ENCODE measurements at places on chromosomes 2 and 18. TPM values are rescaled to one million over a fixed set of nuclear protein-coding genes. Genes with fewer than 3 reads are reported as not detected.

RFX8 gene
- 0.66 TPM for total RNA-seq

RNU2-63P gene
- not detected for total RNA-seq

ASPRV1 gene
- total RNA-seq, result 3.1 TPM

SERPINB2 gene
- total RNA-seq, result 0.69 TPM

ATP8B1 gene
- 14.4 TPM for total RNA-seq

NAT8 gene
- total RNA-seq, result not detected

GRB14 gene
- 11.9 TPM for total RNA-seq

CDH7 gene
- 16.6 TPM for total RNA-seq

SKA1 gene
- total RNA-seq, result 4.8 TPM

HAT1 gene
- 53.5 TPM for total RNA-seq

HTR2B gene
- total RNA-seq, result 0.40 TPM

THSD7B gene
- total RNA-seq, result 3.9 TPM

TTLL4 gene
- 14.2 TPM for total RNA-seq

PTPRN gene
- 12.6 TPM for total RNA-seq

CCL20 gene
- not detected for total RNA-seq

CCDC74B gene
- 6.4 TPM for total RNA-seq

CRYBA2 gene
- total RNA-seq, result not detected

CCBE1 gene
- total RNA-seq, result 1.9 TPM

NEU4 gene
- total RNA-seq, result 1.3 TPM

HS1BP3 gene
- total RNA-seq, result 21.3 TPM

MYO5B gene
- total RNA-seq, result 5.9 TPM

ODC1 gene
- 79.1 TPM for total RNA-seq

RBM44 gene
- 1.5 TPM for total RNA-seq

DTNA gene
- 90.4 TPM for total RNA-seq

APCDD1 gene
- total RNA-seq, result 94.7 TPM

ZNF385B gene
- total RNA-seq, result 4.4 TPM

SERPINB5 gene
- total RNA-seq, result 0.20 TPM

IKZF2 gene
- total RNA-seq, result 13.9 TPM

CAVIN2 gene
- total RNA-seq, result 26.6 TPM

TRIM54 gene
- 0.17 TPM for total RNA-seq

SERPINB3 gene
- total RNA-seq, result not detected

SOCS6 gene
- 30.7 TPM for total RNA-seq

NYAP2 gene
- 12.6 TPM for total RNA-seq

LIMS3 gene
- 6.9 TPM for total RNA-seq

METTL5 gene
- 40.9 TPM for total RNA-seq

EIF2AK2 gene
- total RNA-seq, result 36.3 TPM

AKAIN1 gene
- 0.77 TPM for total RNA-seq

FAM237A gene
- not detected for total RNA-seq

MOB4 gene
- total RNA-seq, result 35.1 TPM

IL1A gene
- total RNA-seq, result 0.99 TPM

Measured in spinal cord (tissue), 10 donors.